ENCODE measurements at places on chromosomes 4 and X.

DNA sequence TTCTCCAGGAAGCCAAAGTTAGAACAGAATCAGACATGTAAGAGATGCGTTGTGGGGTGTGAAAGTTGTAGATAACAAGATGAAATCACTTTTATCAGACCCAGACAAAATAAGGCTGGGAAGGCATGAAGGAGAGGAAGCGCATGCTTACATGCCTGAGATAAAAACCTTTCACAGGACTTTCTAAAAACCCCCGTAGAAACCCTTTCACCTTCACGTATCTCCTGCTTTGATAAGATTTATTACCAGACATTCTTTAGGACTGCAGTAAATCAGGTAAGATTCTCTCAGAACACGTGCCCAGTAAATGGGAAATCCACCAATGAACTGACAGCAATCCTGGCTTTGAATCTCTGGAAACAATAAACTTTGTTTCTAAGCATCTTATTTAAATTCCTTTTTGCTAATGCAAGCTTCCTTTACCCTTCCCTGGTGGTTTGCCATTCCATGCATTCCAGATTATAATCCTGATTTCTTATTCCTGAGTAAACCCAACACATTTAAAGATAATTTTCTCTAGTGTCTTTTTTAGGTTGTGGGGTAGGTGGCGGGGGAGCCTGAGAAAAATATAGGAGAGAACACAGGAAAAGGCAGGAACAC, 254.6 kb upstream of the LDB2 start:
- DNase-seq, result no peak

- DNase-seq, result no peak
Measured at GRCh38 chrX:41734530-41734929, 10.5 kb downstream of the GPR82 start.

DNA sequence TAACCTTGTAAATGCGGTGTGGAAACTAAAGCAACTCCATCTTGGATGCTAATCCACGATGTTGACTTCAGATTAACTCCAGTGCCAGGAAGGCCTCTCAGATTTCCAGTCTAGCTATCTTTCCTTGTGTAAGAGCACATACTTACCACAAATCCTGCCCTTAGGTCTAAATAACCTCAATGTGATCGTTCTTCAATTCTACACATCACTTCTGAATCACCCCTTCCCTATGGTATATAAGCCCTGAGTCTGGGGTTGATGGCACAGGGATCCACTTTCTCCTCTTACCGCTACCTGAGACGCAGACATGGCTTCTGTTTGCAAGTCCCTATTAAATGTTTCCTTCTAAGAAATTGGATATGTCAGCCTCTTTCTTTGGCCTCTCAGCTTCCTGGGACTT, 17.5 kb upstream of the ZNF41 start:
- no peak for DNase-seq

GRCh38 chrX:37802028-37802427, 22.2 kb downstream of the CYBB start:
- DNase-seq, result no peak

GRCh38 chr4:25750874-25751273, 95.2 kb downstream of the SLC34A2 start:
- DNase-seq, result no peak

DNA sequence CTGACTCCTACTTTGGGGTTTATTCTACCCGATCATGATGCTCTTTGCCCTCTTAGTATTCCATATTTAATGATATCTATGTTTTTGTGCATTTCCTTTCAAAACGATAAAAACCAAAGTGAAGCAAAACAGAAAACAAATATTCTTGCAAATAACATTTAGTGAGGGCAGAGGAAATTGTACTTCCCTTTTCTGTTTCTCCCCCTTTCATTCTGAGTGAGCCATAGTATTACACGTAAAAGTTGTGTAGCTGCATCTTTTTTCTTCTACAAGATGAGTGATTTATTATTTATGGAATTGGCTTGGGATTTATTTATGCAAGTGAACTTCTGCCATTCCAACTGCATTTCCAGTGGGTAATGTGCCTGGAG, 109.9 kb downstream of the AFF2 start:
- DNase-seq, result no peak

Data from NCI-H2171 (cell line).